Chondrocyte (in vitro differentiated cells): ENCODE measurements at places on chromosomes 11 and 22.

DNA sequence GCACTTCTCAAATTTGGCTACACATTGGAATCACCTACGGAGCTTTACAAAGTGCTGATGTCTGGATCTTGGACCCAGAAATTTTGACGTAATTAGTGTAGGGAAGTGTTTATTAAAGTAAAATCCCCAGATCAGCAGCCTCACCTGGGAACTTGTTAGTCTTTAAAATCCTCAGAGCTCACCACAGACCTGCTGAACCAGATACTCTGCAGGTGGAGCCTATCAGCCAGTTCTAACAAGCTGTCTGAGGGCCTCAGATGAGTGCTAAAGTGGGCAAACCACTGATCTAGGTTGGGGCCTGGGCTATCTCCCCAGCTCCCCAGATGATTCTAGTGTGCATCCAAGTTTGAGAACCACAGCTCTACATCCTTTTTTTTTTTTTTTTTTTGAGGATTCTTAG, 436.0 kb downstream of the ETS1 start:
- DNase-seq, result no peak

- DNase-seq, result peak; percentile 70
Observed at GRCh38 chr11:126139111-126140091, 72.0 kb downstream of the RPUSD4 start.

- DNase-seq, result peak; percentile 94
Observed at GRCh38 chr11:62678770-62679696, at the start of gene UBXN1. UBXN1 (minus strand) TSS chr11:62679073; CDS start chr11:62678923, 150 bp downstream.

DNA sequence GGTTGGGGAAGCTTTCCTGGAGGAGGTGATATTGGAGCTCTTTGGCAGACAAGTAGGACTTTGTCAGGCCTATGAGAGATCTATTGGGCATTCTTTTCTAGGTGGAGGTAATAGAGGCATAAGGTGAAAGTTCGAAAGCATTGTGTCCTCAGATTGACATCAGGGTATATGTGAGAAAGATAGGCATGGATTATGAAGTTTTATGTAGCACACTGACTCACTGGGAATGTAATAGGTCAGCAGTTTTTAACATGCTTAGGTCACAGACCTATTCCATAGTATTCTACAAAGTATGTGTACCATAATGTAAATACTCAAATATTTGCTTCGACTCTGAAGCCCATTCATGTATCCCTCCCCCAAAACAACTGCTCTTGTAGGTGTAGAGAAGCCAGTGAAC, 11.8 kb downstream of the HIKESHI start:
- DNase-seq, result no peak

DNA sequence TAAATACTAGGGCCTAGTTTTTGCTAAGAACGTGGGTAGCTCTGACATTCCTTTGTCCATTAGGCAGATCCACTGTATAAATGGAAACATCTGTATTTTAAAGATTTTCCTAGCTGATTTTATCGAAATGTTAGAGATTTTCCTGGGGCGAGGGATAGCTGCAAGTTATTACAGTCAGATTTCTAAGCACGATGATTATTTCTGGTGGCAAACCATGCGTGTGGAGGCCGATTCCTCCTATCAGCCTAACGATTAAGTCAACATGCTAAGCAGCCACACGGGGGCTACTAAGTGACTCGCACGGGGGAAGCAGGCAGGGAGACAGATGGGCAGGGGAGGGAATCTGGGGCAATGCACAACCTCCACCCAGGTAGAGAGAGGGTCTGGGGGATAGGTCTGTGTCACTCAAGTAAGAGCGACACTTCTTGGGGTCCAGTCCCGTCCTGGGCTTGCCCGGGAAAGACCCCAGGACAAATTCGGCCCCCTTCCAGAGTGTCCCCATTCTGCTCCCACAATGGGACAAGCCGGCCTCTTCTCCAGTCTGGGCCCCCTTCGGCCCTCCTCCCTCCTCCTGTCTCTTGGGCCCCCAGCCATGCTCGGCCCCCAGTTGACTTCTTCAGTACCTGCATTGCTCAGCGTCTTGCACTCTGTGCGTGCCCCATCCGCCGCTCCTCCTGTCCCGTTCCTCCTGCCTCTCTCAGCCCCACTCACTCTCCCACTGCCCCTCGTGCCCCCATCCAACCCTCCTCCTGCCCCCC, 571 bp downstream of the C11orf24 start:
- no peak for DNase-seq

- DNase-seq, result no peak
Observed at GRCh38 chr11:102229510-102230123, 87.7 kb upstream of the BIRC3 start.

DNA sequence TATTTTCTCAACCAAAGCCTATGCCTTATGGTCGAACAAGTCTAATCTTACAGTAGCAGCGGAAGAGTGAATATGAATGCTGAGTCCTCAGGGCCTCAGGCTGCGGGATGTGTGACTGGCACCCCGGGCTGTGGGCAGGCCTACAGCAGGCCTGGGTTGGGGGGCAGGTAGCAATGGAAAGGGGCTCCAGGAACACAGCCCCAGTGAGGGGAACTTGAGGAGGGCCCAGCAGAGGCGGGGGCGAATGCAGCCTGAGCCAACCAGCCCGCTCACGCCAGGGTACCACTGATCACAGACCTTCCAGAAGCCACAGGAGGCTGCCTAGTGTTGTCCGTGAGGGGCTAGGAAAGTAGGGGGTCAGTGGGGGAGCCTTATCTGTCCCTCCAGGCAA, 11.3 kb upstream of the CD5 start:
- no peak for DNase-seq

- DNase-seq, result no peak
Observed at GRCh38 chr22:37563153-37564081, 3.1 kb downstream of the CDC42EP1 start.

- no peak for DNase-seq
Observed at GRCh38 chr11:119506436-119506835, 83.5 kb upstream of the THY1 start.

GRCh38 chr11:105466582-105467228, 143.2 kb upstream of the GRIA4 start:
- DNase-seq, result no peak

GRCh38 chr11:27573024-27573423, 66.5 kb upstream of the LIN7C start:
- DNase-seq, result no peak

GRCh38 chr22:48097723-48098122, 1335.3 kb downstream of the TBC1D22A start:
- DNase-seq, result no peak

DNA sequence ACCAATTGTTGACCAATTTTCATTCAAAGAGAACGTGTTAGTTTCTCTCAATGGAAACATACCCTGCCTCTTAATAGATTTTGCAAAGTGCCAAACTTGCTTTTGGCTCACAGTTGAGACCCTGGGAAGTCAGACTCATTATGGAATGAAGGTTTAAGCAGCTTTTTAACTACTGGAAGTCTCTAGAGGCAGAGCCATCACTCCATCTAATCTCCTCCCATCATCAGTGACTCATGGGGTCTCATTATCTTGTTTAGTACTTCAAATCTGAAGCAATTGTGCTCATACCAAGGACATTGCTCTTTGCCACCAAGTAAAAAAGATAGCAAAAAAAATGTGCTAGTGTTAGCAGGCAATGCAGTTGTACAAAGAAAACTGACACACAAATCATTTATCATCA, 537.1 kb upstream of the LRRC4C start:
- DNase-seq, result no peak

DNA sequence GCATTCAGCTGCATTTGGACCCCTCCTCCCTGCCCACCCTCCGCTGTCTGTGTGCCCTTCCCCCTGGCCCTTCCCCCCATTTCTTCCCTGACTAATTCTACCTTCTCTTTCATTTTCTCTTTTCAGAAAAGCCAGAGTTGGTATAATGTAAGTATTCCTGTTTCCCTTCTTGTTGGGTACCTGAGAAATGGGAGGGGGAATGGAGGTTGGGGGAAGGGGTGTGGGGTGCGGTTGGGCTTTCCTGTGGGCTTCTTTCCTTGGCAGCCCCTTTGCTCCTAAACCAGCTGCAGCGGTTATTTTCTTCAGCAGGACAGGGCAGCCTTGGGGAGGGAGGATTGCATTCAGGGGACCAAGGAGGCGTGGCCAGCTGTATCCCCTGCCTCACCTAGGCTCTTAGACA, 70.2 kb downstream of the SCN3B start:
- no peak for DNase-seq

- DNase-seq, result no peak
Observed at GRCh38 chr11:114482114-114482513, 42.8 kb downstream of the REXO2 start.

- DNase-seq, result no peak
Observed at GRCh38 chr11:114237321-114238280, 58.6 kb upstream of the NNMT start.

GRCh38 chr11:114430290-114430689, 9.0 kb upstream of the REXO2 start:
- DNase-seq, result no peak

- DNase-seq, result no peak
Observed at GRCh38 chr11:70220920-70221319, 17.8 kb downstream of the FADD start.

GRCh38 chr11:86444981-86445380, 70.3 kb downstream of the CCDC81 start:
- no peak for DNase-seq

DNA sequence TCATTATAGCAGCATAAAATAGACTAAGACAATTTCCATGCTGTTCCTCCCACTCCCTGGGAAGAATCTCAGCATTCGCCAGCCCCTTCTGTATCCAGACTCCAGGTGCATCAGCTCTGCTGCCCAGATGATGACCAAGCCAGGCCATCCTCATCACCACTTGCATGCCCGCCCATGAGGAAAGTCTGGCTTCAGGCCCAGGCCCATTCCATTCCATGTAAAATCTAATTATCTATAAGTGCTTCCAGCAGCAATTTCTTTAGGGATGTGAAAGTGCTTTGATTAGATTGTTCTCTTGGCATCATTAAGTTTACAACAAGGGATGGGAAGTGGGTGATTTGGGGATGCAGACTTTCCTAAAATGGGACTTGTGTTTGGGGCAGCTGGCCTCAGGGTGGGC, 100.3 kb downstream of the INSC start:
- DNase-seq, result no peak

GRCh38 chr11:110077831-110078325, 15.3 kb upstream of the ZC3H12C start:
- no peak for DNase-seq

DNA sequence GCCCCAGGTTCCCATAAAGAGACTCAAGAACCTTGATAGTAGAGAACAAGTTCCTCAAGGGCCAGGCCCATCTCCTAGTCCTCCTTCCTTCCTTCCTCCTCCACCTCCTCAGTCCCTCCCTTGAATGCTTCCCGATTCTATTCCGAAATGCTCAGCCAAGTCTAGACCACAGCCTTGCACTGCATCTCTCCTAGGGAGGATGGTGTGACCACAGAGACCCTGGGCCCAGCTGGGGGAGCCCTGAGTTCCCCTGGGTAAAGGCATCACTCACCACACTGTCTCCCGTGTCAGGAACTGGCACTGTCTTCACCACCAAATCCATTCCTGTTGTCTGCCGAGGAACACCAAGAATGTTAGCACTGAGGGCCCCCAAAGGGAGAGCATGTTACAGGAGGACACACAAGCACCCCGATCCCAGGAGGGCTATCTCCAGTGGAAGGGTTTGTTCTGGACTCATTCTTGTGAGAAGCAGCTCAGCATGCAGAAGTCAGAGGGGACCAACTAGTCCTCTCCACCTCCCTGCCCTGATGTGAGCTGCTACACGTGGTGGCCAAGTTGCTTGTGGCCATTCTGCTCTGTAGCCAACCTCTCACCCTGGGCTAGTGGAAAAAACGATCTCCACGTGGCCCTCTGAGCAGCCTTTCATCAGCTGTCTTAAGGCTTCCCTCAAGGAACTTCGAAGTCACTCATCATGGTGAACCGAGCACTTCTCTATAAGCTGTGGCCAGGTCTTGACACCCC, 8.7 kb downstream of the IFT27 start:
- DNase-seq, result peak; percentile 34

GRCh38 chr11:403021-403760, 9.2 kb downstream of the PKP3 start:
- DNase-seq, result no peak

- DNase-seq, result no peak
Observed at GRCh38 chr11:17783878-17784277, 49.3 kb downstream of the KCNC1 start.

GRCh38 chr11:35390737-35391682, 28.3 kb downstream of the SLC1A2 start:
- DNase-seq, result no peak

DNA sequence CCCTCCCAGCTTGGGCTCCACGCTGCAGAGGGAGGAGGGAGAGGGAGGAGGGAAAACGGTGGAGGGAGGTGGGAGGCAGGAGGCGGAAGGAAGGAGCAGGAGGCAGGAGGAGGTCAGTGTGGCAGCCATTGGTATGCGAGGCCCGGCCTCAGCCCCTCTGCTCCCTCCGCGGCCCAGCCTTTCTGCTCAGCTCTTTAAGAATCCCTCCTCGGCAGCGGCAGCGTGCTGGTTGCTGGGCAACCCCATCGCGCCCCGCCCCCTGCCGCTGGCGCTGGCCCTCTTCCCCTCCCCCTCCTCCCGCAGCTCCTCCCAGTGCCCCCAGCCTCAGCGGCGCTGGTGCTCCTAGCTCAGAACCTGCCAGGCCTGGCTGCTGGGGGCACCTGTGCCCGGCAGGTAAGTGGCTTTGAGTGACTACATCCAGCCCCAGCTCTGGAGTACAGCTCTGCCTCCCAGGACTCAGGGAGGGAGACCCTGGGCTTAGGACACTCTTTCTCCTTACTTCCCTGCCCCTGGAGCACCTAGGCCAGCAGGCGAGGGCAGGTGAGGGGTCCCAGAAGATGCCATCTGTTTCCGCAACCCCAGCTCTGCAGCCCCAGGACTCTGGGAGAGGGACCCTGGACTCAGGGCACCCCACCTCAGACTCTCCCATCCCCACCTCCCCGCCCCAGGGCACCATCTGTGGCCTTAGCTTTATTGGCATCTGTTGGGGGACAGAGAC, 7.2 kb upstream of the FLRT1 start:
- DNase-seq, result no peak

GRCh38 chr11:4704790-4705334, 278 bp downstream of the MMP26 start:
- DNase-seq, result no peak

DNA sequence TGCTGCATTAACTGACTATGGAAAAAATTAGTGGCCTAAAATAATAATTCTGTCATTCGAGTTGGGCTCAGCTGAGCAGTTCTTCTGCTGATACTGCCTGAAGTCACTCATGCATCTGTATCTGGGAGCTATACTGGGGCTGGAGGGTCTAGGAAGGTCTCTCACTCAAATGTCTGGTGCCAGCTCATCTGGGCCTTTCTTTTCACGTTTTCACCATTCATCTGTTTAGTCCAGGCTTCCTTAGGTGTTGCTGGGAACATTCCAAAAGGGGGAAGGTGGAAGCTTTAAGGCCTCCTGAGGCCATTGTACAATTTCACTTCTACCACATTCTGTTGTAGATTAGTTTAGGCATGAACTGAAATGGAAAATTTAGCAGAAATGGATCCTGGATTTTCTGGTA, 28.0 kb downstream of the YAP1 start:
- no peak for DNase-seq

GRCh38 chr11:61862714-61863547, 28.4 kb downstream of the FADS3 start:
- DNase-seq, result peak; percentile 76

GRCh38 chr11:93525601-93526345, 17.4 kb downstream of the SMCO4 start:
- DNase-seq, result no peak

GRCh38 chr22:38069372-38070249, 12.4 kb downstream of the PICK1 start:
- DNase-seq, result no peak

GRCh38 chr11:94837317-94837716, 69.2 kb downstream of the AMOTL1 start:
- DNase-seq, result no peak
